ENCODE measurements at places on chromosomes 5 and 9.

- no peak for DNase-seq
Observed at GRCh38 chr9:114958021-114958843, 27.8 kb upstream of the TNFSF8 start.

DNA sequence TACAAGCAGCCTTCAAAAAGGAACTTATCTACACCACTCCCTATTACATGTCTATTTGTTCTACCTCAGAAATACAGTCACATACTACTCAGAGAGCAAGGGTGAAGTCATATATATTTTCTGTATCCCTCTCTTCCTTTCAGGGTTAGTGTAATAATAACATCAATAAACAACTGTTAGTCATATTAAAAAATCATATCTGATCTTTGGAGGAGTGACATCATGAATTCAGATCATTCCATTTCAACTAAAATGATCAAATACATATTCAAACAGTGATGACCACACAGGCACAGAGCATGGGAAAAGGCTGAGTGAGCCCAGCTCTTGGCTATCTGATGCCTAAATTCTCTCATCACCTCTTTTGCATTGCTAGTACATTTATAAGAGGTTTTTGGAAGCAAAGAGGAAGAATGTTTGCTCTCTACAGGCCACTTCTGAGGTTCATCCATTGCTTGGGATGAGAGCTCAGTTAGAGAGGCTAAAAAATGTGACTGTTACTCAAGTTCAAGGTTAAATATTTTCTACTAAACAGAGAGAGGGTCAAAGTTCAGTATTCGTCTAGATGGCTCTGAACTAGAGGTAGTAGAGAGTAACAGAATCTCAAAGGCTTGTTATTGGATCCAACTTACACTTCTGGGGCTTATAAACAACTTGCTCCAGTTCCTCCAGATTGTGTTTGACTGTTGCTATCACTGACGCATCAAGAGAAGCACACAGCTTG lies 39.0 kb downstream of the RIGI start:
- no peak for DNase-seq

DNA sequence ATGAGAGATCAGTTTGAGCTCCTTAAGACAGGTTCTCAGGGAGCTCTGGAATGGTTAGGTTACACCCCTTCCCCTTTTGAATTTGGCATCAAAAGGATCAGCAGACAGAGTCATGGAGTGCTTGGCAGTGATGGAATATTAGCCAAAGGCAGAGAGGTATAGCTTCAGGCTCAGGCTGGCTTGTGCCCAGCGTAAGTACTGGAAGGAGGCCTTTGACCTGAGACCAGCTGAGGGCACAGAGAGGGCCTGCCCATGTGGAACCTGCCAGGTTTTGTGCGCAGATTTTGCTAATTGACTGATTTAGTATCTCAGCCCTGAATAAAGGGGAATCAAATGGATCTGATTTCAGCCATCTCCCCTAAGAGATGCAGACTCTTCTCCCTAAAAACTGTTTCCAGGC lies 81.5 kb downstream of the RGS3 start:
- no peak for DNase-seq

GRCh38 chr5:168765551-168766425 lies 186.6 kb upstream of the PANK3 start:
- DNase-seq = no peak

DNA sequence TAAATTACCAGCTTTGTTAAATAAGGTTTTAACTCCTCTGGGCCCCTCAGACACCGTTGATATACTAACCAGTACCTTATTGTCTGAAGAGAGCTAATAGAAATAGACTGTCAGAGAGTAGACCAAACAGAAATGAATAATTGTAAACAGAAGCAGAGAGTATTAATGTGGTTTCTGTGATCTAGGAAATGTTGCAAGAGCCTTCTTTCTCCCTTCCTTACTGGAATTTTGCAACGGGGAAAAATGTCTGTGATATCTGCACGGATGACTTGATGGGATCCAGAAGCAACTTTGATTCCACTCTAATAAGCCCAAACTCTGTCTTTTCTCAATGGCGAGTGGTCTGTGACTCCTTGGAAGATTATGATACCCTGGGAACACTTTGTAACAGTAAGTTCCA lies 5.1 kb downstream of the TYRP1 start:
- DNase-seq = no peak

GRCh38 chr9:136961279-136962065 lies 9.4 kb downstream of the LCN12 start:
- DNase-seq = no peak

GRCh38 chr9:89690334-89690912 lies 85.6 kb downstream of the GADD45G start:
- DNase-seq = no peak

- DNase-seq = no peak
Observed at GRCh38 chr5:173535166-173535975, 81.1 kb downstream of the BOD1 start.

GRCh38 chr9:87275047-87275725 lies 222.5 kb upstream of the DAPK1 start:
- DNase-seq = no peak

- DNase-seq = no peak
Observed at GRCh38 chr9:217950-218349, 3.3 kb downstream of the DOCK8 start.

DNA sequence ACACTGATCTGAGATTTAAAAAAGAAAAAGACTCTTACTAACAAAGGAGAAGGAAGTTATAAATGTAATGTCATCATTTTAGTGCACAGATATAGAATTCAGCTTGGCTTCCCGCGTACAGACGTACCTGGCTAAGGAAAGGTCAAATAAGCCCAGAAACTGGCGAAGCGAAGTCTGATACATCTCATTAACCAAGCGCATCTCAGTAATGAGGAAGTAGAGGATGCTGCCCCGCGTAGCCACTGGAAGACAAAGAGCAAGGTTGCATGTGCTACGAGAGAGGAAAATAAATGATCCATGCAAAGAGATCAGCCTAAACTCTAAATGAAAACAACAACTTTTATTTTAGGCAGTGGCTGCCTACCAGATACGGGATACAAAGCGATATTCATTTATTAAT lies 208.8 kb downstream of the DNAH5 start:
- no peak for DNase-seq

- no peak for DNase-seq
Observed at GRCh38 chr5:81242906-81243436, 9.8 kb downstream of the CKMT2 start.

DNA sequence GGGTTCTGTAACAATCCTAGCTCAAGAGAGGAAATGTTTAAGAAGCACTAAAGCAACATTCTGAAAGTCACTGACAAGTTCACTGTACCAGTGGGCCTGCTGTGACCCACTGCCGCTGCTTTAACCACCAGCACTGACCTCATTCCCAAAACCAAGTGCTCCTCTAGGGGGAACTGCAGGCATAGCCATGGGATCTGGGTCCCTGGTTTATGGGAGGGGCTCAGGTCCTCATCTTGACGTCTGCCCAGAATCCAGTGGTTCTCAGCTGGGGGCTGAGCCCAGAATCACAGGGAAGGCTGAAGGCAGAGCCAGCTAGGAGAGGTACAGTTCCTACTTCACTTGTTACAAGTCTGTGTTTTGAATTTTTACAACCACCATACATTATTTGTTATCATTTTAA lies 36.1 kb upstream of the SLC2A8 start:
- no peak for DNase-seq

GRCh38 chr9:109733690-109734089 lies 46.3 kb upstream of the PALM2AKAP2 start:
- DNase-seq = no peak

- no peak for DNase-seq
Observed at GRCh38 chr9:80072451-80072850, 500.7 kb downstream of the TLE4 start.

- no peak for DNase-seq
Observed at GRCh38 chr5:147554261-147554817, 44.5 kb upstream of the DPYSL3 start.

- DNase-seq = no peak
Observed at GRCh38 chr9:129211686-129212085, 33.6 kb upstream of the IER5L start.

- no peak for DNase-seq
Observed at GRCh38 chr9:117290306-117290840, 124.5 kb downstream of the ASTN2 start.

GRCh38 chr9:121640076-121640475 lies 11.4 kb upstream of the DAB2IP start:
- peak; percentile 52 for DNase-seq

All from GM12891 (cell line).